ENCODE measurements at places on chromosomes 6 and 20.

DNA sequence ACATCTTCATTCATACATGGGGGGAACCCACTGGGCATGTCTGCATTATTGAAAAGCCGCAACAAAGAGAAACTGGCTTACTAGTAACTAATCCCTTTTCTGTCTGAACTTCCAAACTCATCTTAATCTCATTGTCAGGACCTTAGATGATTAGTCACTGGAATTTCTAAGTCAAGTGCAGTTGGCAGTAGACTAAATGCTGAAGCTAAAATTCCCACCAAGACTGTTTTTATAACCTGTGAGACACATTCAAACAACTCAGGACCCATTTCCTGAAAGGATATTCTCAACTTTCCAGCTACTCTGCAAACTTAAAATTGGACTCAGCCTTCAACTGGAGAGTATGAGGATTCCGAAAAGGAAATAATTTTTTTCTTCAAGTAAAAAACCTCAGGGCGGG, 94.8 kb upstream of the SCAF8 start:
- DNase-seq: no peak

DNA sequence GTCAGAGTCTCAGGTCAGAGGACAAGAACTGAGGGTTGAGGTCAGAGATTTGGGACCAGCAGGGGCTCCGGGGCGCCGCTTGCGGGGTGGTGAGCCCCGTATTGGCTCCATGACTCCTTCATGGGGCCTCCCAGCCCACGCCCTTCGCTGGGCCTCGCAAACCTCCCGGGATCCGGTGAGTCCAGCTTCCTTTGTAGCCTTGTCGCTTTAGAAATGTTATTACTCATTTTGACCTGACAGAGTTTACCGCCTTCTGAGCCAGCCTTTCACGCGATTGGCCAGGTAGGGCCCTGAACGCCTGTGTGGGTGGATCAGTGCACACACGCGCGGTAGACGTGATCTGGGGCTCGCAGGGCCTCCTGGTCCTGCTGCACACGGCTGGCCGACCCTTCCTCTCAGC, 181.1 kb downstream of the ERMARD start:
- no peak for DNase-seq

DNA sequence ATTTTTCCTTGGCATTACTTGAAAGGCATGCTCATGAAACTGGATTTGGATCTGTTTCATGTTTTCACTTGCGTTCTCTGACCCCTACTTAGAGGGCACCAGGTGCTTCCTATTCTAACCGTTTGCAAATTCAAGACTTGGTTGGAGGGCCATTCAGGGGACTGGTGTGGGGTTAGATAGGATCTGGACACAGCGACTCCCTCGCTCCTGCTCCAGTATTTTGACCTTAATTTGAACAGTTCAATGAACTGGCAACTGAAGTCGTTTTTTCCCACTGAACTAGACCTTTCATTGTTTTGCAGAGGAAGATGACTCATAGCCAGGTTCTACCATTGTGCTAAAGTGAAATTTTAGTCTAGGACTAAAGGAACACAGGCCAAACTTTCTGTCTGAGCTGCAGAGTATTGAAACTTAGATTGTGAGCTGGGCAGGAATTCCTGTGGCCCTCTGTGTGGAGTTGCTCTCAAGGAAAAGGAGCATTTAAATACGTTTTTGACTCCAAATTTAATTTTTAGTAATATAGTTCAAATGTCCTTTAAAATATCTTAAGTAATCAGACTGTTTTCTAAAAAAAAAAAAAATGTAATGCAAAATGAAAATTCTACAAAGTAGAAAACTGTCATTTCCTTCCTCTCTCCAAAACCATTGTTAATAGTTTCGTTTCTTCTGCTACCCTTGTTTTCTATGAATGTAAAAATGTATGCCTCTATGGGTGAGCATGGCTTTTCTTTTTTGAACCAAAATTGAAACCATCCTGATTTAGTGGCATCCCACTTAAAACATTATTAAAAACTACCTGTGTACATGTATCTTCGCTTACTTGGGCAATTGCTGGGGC, 64.8 kb downstream of the UTRN start:
- DNase-seq: no peak

DNA sequence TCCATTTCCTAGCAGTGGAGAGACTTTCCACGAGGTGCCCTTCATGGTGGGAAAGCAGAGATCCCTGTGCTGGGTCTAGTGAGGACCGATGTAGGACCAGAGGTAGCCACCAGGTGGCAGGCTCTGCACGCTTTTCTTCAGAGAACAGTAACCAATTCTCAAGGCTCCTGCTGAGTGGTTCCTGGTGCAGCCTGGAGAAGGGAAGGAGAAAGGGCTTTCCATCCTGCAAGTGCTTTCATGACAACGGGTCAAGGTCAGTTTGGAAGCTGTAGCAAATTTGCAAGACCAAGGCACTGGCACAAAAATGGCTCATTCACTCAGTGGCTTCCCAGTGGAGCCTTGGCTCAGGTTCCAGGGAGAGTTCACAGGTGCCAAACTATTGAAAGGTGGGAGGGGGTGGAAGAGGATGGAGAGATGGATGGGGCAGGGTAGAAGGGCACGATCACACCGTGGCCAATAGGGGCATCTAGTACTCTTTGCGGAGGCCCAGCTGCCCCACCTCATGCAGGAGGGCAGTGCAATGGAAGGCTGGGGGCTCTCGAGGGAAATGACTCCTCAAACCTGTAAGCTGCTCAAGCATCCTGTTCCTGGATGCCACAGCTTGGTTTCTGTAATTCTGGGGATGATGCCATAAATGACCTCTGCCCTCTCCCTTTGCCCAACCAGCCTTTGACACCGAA, 25.5 kb upstream of the KCNK16 start:
- DNase-seq: peak; percentile 40

DNA sequence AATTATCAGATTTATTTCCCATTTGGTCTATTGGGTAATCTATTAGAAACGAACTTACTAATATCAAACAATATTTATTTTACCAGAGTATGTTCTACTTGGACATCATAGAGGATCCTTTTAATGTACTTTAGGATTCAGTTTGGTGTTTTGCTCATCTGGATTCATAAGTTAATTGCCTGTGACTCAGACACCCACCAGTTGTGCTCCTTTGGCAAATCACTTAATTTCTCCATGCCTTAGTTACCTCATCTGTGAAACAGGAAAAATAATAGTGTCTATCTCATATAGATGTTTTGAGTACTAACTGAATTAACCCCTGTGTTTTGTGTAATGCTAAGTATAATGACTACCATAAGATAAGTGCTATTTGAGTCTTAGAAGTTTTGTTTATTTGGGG, 292.1 kb downstream of the LAMA2 start:
- DNase-seq: no peak

DNA sequence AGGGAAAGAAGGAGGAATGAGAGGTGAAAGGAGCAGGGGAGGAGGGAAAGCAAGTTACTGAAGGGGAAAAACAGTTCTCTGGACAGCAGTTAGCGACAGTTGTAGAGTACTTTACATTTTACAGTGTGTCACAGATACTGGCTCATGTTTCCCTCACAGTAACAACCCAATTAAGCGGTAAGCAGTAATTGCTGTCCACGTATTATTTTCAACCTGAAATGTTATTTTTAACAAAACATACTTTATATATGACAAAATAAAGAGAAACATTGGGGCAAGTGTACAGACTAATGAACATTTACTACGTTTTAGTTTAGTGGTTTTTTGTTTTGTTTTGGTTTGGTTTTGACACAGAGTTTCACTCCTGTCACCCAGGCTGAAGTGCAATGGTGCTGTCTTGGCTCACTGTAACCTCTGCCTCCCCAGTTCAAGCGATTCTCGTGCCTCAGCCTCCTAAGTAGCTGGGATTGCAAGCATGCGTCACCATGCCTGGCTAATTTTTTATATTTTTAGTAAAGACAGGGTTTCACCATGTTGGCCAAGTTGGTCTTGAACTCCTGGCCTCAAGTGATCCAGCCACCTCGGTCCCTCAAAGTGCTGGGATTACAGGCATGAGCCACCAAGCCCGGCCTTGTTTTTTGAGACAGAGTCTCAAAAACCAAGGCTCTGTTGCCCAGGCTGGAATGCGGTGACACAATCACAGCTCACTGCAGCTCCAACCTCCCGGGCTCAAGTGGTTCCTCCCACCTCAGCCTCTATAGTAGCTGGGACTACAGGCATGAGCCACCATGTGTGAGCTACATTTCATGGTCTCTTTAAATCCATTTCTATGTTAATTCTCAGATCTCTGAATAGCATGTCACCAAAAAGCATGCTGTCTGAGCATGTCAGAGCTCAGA, 22.6 kb upstream of the BTN3A2 start:
- DNase-seq: no peak

DNA sequence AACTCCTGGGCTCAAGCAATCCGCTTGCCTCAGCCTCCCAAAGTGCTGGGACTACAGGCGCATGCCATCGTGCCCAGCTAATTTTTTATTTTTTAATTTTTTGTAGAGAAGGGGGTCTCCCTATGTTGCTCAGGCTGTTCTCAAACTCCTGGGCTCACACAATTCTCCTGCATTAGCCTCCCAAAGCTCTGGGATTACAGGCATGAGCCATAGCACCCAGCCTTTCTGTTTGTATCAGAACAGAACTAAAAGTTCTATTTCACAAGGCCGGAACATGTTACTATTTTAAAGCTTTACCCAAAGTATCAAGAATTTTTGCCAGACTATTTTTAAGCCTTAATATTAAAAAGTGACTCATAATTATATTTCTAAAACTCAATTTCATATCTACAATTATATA, 42.4 kb downstream of the NDRG3 start:
- DNase-seq: no peak

- DNase-seq: no peak
Observed at GRCh38 chr6:17303444-17303843, 22.3 kb downstream of the RBM24 start.

- DNase-seq: no peak
Observed at GRCh38 chr6:98942263-98942803, 5.4 kb downstream of the FBXL4 start.

DNA sequence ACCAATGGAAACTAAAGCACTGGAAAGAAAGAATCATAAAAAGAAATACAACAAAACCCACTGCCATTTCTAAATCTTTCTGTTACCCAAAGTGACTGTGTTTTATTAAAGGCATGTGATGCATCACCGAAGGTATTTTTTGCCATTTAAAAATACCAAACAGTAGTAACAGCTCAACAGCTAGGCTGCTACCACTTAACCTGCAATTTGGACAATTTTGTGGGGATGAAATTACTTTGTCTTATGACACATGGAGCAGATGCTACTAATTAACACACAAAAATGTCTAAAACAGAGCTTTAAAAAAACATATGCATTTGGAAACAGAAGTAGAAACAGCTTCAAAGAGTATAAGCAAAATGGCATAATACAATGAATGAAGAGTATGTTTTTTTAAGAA, 97.4 kb downstream of the ATXN1 start:
- DNase-seq: no peak

DNA sequence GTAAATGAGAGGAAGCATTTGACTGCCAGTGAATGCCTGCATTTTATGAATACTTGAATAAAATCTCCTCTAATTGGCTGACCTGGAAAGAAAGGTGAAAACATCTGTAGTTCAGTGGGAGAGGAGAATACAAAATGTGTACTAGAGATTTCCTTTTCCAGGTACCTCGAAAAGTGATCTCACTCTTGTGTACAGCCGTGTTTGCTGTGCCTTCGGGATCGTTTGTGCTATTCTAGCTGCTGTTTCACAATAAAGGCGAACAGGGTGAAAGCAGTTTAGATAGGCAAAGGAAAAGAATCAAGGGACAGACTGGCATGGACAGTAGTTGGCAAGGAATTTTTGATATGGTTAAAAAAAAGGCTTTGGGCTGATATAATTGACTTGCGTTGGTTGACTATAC, 112.3 kb downstream of the ARID1B start:
- DNase-seq: no peak

DNA sequence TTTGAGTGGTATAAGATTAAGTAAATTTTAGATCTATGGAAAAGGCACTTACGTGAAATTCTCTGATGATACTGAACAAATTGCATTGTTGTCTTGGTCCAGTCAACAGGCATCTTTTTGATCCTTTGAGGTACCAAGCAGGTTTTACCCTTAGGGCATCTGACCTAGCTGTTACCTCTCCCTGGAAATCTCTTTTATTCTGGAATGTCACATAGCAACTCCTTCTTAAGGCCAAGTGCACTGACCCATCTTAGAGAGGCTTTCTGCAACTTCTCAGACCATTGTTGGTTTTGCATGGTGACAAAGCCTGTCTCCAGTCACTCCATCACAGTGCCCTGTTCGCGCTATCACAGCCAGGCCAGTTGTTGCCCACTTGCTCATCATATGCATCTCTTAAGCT, 42.0 kb downstream of the TPD52L1 start:
- no peak for DNase-seq

DNA sequence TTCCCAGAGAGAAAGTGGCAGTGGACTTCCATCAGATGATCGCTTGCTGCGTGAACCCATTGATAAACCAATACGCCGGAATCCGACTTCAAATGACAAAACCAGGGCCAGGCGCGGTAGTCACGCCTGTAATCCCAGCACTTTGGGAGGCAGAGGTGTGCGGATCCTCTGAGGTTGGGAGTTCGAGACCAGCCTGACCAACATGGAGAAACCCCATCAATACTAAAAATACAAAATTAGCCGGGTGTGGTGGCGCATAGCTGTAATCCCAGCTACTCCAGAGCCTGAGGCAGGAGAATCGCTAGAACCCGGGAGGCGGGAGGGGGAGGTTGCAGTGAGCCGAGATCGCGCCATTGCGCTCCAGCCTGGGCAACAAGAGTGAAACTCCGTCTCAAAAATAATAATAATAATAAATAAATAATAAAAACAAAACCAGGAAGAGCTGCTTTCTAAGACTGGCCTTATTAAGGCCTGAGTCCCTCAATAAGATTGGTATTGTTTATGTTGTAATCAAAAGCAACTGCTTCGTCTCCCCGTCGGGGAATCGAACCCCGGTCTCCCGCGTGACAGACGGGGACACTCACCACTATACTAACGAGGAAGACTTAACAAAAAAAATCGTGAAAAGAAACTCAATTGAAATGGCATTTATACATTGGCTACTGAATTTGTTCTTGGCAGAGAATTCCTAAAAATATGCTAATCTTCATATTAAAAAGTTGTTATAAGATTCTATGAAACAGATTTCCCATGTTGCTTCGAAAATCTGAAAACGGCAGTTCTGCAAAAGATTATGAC, 110.2 kb upstream of the ZNF184 start:
- DNase-seq: peak; percentile 28

- no peak for DNase-seq
Observed at GRCh38 chr6:132404330-132404729, 3.1 kb upstream of the MOXD1 start.
